ENCODE measurements at places on chromosomes 7 and 10. TPM values are rescaled to one million over a fixed set of nuclear protein-coding genes. Genes with fewer than 3 reads are reported as not detected.

SCIN gene
- polyA plus RNA-seq, result 110 TPM

DIP2C gene
- polyA plus RNA-seq, result 22.3 TPM

CPN1 gene
- 3.1 TPM for polyA plus RNA-seq

SPDYE11 gene
- 0.21 TPM for polyA plus RNA-seq

COL17A1 gene
- 0.29 TPM for polyA plus RNA-seq

CYP2C18 gene
- polyA plus RNA-seq, result 0.24 TPM

OR2A12 gene
- not detected for polyA plus RNA-seq

HOXA4 gene
- 17.3 TPM for polyA plus RNA-seq

AKR1C1 gene
- polyA plus RNA-seq, result 10.1 TPM

AGAP9 gene
- 3.8 TPM for polyA plus RNA-seq

R3HCC1L gene
- polyA plus RNA-seq, result 25.0 TPM

PNLIPRP2 gene
- not detected for polyA plus RNA-seq

ITIH5 gene
- polyA plus RNA-seq, result 25.9 TPM

TBC1D12 gene
- 19.8 TPM for polyA plus RNA-seq

PLEKHS1 gene
- polyA plus RNA-seq, result 0.18 TPM

SERPINE1 gene
- 1.1 TPM for polyA plus RNA-seq

UMAD1 gene
- 19.4 TPM for polyA plus RNA-seq

ITGA8 gene
- polyA plus RNA-seq, result 51.5 TPM

ADAMTS14 gene
- 0.79 TPM for polyA plus RNA-seq

DGKB gene
- polyA plus RNA-seq, result 2.5 TPM

GPC2 gene
- polyA plus RNA-seq, result 6.3 TPM

HABP2 gene
- 0.41 TPM for polyA plus RNA-seq

EDRF1 gene
- 34.3 TPM for polyA plus RNA-seq

CAMK1D gene
- polyA plus RNA-seq, result 9.9 TPM

FAM20C gene
- 53.8 TPM for polyA plus RNA-seq

HK1 gene
- polyA plus RNA-seq, result 54.3 TPM

GOLGA7B gene
- polyA plus RNA-seq, result 0.42 TPM

UNCX gene
- polyA plus RNA-seq, result 6.4 TPM

PCGF5 gene
- 27.3 TPM for polyA plus RNA-seq

SCART1 gene
- 0.98 TPM for polyA plus RNA-seq

NOS3 gene
- 6.8 TPM for polyA plus RNA-seq

CALHM1 gene
- polyA plus RNA-seq, result 0.08 TPM

PTF1A gene
- not detected for polyA plus RNA-seq

BMPER gene
- polyA plus RNA-seq, result 20.1 TPM

COL28A1 gene
- 9.8 TPM for polyA plus RNA-seq

GIMAP4 gene
- 33.5 TPM for polyA plus RNA-seq

PLA2G12B gene
- polyA plus RNA-seq, result 6.9 TPM

COA1 gene
- polyA plus RNA-seq, result 74.5 TPM

TNS3 gene
- polyA plus RNA-seq, result 85.9 TPM

PNLIPRP1 gene
- polyA plus RNA-seq, result not detected

MAT1A gene
- 1.2 TPM for polyA plus RNA-seq

FBH1 gene
- 68.7 TPM for polyA plus RNA-seq

GALNT17 gene
- polyA plus RNA-seq, result 3.4 TPM

ARMC3 gene
- 13.2 TPM for polyA plus RNA-seq

ZNF746 gene
- 12.6 TPM for polyA plus RNA-seq

GJD4 gene
- polyA plus RNA-seq, result not detected

CLRN3 gene
- polyA plus RNA-seq, result 18.4 TPM

RBP4 gene
- 0.68 TPM for polyA plus RNA-seq

PRKG1 gene
- 13.7 TPM for polyA plus RNA-seq

C10orf71 gene
- 0.08 TPM for polyA plus RNA-seq

TRIL gene
- polyA plus RNA-seq, result 55.9 TPM

OR2A5 gene
- polyA plus RNA-seq, result not detected

SORBS1 gene
- polyA plus RNA-seq, result 27.9 TPM

GNAT3 gene
- not detected for polyA plus RNA-seq

PTPRN2 gene
- polyA plus RNA-seq, result 7.9 TPM

Data from right renal cortex interstitium (tissue), 3 donors.